RWPE2 (cell line): ENCODE measurements at places on chromosomes 4 and X.

GRCh38 chrX:40852586-40852985, 117.2 kb upstream of the MED14 start:
- no peak for DNase-seq

DNA sequence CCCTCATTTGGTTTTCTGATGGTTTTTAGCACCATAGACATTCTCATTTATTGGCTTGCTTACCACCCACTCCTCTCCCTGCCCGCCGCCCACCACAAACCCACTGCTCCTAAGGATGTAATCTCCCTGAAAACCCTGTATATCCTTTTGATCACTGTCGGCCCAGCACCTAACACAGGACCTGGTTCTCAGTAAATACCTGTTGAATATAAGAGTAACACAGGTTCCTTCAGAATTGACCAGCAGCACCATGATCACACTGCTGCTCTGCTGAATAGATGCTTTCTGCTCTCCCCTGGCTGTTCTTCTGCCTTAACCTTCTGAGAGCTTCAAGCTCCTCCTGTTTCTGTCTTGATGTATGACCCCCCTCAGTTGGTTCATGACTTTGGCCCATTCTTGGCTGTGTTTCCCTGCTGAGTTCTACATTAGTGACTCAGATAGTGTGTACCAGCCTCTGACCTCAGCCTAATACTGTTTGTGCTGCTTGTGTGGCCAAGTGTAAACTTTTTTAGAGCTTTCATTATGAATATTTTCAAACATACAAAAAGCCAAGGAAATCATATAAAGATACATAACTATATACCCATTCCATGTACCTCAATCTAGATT, 265.3 kb downstream of the FRMPD4 start:
- DNase-seq = no peak

DNA sequence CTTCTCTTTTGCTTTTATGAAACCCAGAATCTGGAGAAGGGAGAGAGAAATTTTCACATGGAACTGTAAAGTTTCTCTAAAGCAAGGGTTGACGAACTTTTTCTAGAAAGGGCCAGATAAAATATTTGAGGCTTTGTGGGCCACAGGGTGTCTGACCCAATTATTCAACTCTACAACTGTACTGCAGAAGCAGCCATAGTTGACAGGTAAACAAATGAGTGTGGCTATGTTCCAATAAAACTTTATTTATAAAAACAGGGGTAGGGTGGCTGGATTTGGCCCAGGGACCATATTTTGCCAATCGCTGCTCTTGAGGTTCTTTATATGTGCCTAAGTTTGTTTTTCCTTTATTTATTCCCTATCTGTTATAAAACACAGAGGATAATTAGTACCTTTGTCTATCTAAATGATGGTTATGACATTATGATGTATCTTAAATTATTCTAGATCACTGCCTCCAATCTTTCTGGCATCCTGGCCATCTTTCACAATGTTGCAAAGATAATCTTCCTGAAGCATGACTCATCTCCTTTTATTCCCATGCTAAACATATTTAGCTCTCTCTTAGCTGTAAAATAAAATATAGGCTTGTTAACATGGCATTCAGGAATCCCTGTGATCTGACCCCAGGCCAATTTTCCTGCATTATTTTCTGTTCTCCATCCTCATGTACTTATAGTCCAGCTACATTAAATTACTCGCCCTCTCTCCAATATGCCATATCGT, 106.8 kb upstream of the CBLL2 start:
- DNase-seq = no peak

- no peak for DNase-seq
Measured at GRCh38 chrX:9758021-9758638, 7.5 kb downstream of the GPR143 start.

GRCh38 chr4:518569-519083, 19.6 kb downstream of the PIGG start:
- no peak for DNase-seq

- DNase-seq = no peak
Measured at GRCh38 chrX:40844471-40844870, 109.1 kb upstream of the MED14 start.
